Umbilical cord (tissue), 2 donors: ENCODE measurements at places on chromosomes 12 and 14. TPM values are rescaled to one million over a fixed set of nuclear protein-coding genes. Genes with fewer than 3 reads are reported as not detected.

Gene WNT1
- total RNA-seq = not detected

Gene GZMH
- total RNA-seq = not detected

Gene COX8C
- not detected for total RNA-seq

Gene CPM
- total RNA-seq = 1.7 TPM

Gene TSPAN8
- total RNA-seq = 3.6 TPM

Gene TMPRSS12
- total RNA-seq = 1.9 TPM

DNA sequence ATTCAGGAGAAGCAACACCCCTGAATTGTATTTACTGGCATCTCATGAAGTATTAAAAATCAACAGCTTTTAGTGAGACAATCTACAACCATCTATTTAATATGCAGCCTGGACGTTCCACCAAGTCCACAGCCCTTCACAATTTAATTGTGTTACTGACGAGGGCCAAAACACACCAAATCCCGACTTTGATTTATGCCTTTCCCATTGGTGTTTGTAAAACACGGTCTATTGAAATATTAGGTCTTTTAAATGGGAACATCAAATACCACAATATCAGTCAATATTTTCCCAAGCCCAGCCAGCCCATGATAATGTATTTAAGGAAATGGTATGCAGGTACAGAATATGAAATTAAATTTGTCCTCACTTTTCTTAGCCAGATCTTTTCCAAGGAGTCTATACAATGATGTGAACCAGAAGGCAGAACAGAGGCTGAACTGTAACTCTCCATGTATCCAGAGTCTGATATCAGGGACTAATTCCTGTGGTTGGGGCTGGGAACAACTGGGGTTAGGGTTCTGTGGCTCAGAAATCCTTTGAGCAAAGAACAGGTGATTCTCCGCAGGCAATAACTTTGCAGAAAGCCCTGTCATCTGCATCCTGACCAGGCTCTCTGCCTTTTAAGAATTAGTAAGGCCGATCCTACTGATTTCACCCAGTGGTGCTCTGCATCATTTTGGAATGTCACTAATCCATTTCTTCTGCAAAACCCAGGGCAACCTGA lies 179.3 kb upstream of the GZMB start:
- no peak for DNase-seq

DNA sequence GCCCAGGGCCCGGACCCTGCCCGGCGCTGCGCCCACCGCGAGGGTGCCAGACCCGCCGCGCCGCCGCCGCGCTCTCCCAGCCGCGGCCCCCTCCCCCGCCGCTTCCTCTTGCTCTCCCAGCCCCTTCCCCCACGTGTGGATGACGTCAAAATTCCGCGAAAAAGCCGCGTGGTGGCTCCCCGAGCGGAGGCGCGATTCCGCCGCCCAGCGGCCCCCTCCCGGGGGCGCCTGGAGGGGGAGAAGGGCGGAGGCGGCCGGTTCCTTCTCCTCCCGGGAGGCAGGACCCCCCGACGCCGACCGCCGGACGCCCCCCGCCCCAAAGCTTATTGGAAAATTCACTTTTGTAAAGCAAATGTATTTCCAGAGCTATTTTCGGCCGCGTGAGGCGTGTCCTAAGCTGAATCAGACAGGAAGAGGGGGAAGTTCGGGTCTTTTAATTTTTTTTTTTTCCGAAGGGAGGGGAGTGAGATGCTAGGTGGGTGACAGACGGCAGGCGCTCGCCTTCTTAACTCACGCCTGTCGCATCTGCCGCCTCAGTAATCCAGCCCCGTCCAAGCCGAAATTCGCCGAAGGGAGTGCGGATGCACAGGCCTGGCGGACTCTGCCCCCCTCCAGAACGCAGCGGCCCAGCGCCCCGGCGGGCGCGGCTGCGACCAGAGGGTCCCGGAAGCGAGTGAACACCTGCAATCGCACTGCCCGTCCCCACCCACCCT lies 4.1 kb upstream of the CCND2 start:
- DNase-seq = peak; percentile 96

- DNase-seq = no peak
Measured at GRCh38 chr14:65302571-65303189, 109.8 kb upstream of the FUT8 start.

DNA sequence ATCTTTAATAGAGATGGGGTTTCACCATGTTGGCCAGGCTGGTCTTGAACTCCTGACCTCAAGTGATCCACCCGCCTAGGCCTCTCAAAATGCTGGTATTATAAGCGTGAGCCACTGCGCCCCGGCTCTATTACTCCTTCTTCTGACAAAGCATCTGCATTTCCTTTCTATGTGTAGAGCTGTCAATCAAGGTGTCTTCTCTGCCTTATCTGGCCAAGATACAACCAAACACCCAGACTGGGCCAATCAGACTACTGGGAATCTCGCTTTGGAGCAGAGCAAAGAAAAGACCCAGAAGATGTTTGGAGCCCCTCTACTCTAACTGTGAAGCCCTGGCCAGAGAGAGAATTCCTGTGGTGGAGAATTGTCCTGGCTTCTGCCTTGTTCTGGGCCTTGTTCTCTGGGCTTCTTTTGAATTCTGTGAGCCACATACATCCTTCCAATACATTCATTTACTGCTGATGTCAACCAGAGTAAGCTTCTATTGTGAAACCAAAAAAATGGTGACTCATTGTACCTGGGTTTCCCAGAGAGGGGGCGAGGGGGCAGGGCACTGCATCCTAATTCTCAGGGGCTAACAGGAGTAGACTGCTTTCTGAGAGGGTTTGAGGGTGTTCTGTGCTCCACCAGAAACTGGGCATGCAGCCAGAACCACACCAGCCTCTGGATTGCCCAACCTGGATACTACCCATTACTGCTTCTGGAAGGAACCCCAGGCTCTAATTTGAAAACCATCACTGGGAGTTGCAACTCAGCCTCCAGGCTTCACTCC lies 18.8 kb upstream of the FLVCR2 start:
- peak; percentile 34 for DNase-seq

DNA sequence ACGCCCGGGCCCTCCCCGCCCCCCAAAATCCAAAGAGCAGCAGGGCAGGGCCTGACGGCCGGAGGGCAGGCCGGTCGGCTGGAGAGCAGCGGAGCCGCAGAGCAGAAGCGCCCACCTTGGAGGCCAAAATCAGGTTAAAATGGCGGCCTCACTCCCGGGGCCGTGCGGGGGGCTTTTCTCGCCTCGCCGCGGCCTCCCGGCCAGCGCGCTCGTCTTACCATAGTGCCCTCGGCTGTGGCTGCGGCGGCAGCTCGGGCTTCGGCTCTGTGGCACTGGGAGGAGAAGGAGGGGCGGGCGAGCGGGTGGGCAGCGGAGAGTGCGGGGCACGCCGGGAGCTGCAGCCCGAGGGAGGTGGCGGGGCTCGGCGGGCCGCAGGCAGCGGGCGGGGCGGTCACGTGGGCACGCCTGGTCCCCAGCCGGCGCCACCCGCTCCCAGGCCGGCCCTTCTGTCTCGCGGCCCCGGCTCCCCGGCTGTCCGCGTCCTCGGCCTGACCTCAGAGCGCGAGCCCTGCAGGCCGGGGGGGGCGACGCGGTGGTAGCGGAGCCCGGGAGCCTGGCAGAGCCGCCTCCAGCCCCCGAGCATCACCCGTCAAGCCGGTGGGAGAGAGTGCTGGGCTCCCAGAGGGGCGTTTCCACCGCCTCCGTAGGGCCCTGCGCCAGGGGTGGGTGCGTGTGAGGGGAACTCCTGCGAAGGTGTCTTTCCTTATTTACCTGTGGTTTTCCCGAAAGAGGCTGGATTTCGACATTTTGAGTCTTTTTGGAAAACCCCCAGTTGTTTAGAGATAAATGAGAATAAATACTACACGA lies at the start of gene CFL2:
Gene CFL2, minus strand, starts transcription at position 274 of the 807 bp plus-strand sequence. Its CDS starts 53 bp downstream, at position 221.
- peak; percentile 86 for DNase-seq

GRCh38 chr12:70240673-70241072 lies 2.6 kb upstream of the CNOT2 start:
- no peak for DNase-seq

DNA sequence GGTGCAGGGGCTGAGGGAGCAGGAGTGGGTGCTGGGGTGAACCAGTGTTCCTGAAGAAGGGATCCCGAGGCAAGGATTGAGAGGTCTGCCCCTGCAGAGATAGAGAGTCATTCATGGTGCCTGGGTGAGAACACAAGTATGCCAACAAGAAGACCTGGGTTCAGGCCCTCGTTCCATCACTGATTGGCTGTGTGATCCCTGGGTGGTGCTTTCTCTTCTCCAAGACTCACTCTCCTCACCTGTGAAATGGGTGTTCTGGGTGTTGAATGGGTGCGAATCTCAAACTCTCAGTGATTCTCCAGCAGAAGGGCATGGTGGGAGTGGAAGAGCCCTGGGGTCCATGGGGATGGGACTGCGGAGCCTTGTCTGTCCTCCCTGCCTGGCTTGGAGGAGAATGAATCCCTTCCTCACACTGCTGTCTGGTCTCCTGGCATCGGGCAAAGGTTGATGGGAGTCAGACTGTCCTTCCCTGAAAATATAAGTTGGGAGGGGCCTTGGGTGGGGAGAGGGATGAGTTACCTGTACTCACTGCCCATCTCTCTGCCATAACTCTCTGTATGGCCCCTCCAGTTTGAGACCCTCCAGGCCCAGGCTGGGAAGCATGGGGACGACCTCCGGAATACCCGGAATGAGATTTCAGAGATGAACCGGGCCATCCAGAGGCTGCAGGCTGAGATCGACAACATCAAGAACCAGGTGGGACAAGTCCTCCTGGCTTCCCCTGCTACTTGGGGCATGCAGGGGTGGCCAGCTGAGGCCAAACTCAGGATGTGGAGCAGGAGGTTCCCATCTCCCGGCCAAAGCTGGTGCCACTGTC lies 9.6 kb downstream of the KRT7 start:
- DNase-seq = no peak

DNA sequence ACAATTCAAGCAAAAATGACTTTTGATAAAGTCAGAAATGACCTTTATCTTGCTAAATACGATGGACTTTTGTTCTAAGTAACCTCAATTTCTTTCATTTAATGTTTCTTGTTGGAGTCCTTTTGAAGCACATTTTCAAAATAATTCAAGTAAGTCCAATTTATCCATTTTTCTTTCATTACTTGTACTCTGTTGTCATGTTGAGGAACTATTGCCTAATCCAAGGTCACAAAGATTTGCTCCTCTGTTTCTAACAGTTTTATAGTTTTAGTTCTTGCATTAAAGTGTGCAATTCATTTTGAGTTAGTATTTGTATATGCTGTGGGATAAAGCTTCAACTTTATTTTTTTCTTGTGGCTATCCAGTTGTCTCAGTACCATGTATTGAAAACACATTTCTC lies 66.7 kb downstream of the CCER1 start:
- no peak for DNase-seq

GRCh38 chr12:6921996-6922946 lies 5.5 kb upstream of the ATN1 start:
- DNase-seq = no peak

DNA sequence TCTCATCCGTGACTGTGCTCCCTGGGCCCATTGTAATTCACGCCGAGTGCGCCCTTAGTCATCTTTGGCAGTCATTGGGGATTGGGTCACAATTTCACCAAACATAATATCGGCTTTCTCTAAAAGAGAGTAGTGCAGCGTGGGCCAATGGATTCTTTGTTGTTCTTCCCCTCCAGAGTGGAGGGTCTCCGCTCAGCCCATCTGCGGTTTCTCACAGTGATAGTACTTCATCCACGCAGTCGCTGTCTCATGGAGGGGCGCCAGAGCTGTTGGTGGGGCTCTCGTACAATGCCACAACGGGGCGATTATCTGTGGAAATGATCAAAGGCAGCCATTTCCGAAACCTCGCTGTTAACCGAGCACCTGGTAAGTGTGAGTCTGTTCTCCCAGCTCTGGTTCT lies 321.8 kb downstream of the SNAPC1 start:
- DNase-seq = no peak

DNA sequence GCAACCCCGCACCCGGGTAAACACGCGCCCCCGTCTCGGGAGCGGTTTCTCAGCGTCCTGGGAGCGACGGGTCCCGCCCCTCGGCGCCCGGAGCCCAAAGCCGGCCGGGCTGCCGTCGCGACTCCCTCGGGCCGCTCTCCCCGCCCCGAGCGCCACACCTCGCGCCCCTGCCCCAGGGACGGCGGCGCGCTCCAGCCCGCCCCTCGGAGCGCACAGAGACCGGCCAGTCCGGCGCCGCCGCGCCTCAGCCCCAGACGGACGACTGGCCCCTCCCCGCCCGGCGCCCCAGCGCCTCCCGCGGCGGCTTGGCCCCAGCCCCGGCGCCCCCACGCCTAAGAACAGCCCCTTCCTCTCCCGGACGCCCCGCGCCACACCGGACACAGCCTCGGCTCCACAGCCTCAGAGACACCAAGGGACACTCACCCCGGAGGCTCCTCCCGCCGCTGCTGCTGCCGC lies 411 bp downstream of the BTBD7 start:
- DNase-seq = peak; percentile 67

DNA sequence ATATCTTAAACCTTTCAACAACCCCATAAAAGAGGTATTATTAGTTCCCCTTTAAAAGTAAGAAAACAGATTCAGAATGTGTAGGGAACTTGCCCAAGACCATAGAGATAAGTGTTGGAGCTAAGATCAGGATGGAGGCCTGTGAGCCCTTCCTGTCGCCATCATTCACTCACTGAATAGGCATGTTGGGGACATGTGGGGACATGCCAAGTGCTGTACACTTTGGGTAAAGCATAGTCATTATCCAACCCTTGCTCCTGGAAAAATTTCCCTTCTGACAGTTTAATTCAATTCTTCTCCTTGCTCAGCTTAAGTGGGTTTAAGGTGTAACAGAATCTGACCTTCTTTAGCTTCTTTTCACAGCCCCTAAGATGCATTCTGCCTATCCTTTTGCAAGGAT lies 28.0 kb upstream of the C12orf42 start:
- DNase-seq = no peak

DNA sequence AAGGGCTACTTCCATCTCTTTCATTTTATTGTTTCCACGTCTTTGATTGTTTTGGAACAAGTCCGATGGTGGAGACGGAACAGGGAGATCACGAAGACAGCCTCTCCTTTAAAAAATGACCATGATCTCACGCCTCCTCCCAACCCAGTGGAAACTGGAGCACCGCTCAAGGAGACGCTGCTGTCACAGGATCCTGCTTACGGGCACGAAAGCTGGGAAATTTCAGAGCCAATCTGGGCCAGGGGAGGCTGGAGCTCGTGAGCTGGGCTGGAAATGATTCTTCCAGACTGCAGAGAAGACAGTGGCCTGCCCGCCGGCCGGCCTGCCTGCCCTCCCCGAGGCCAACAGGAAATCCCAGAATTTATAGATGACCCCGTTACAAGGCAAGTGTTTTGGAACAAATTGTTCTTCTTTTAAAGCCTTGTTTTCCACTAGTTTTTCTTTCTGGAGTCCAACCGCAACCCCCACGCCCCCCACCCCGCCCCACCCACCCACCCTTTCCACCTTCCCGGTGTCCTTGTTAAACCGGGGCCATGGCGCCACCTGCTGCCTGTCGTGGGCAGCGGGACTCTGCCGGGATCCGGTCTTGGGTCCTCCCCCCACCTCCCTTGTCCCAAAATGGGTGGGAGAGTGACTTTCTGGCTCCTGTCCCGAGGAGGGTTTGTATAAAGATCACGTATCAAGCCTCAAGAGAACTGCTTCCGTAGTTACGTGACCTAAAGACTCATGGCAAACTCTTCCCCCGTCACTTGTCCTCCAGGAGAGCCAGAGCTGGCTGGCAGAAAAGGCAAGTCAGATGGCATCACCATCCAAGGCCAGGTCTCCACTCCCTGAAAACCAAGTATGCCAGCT lies 40.3 kb downstream of the MAP1LC3B2 start:
- peak; percentile 59 for DNase-seq
